ENCODE measurements at places on chromosomes 5 and 9. TPM values are rescaled to one million over a fixed set of nuclear protein-coding genes. Genes with fewer than 3 reads are reported as not detected.

ARSI gene
- polyA plus RNA-seq = 2.2 TPM

TAS2R1 gene
- polyA plus RNA-seq = not detected

C9orf153 gene
- polyA plus RNA-seq = 0.09 TPM

GRCh38 chr5:142576804-142577203, 109.1 kb downstream of the FGF1 start:
- no peak for DNase-seq

CCDC171 gene
- polyA plus RNA-seq = 6.8 TPM
